ENCODE measurements at places on chromosomes 7 and 10.

DNA sequence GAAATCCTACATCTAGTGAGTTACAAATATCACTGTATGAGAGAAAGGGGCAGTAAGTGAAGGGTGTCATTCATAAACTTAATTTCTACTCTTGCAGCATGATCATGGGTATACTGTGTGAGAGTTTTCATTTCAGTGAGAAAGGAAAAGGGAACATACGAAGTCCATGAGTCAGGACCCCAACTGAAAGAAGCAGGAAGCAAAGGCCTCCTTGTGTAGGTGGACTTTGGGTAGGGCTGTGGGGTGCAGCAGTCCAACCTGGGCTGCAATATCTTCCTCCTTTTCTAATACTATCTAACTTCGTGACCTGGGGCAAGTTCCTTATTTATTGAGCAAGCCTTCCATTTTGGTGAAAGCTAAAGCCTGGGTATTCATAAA lies 248.2 kb upstream of the TCF7L2 start:
- DNase-seq = no peak

- no peak for DNase-seq
Observed at GRCh38 chr10:76244061-76244686, 812.8 kb downstream of the LRMDA start.

- no peak for DNase-seq
Observed at GRCh38 chr7:42489299-42489698, 252.3 kb upstream of the GLI3 start.

DNA sequence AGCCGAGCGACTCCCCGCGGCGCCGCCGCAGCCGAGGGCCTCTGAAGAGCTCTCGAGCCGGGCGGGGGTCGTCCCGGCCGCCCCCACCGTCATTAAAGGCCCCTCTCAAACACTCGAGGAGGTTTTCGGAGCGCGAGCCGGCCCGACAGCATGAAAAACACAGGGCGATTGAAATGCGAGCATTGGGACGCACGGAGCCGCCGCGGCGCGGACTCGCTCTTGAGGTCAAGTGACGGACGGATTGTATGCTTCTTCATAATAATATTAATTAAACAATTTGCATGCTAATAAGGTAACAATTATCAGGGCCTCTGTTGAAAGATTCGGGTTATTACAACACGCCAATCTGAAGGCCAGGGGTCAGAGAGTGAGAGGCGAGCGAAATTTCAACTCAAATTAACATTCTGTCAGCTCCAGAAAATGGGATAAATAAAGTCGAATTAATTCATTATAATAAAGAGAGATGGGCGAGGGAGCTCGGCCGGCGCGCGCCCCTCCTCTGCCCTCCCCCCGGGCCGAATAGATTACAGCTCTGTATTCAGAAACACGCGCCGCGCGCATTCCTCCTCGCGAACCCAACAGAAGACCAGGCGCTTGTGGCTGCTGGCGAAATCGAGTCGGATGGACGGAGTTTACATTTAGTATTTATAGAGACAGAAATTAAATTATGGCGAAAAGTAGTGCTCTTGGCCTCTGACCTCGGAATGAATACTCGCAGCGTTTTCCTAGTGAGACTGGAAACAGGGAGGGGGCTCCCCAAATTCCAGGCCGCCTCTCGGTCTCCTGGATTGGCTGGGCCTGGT lies 2.1 kb upstream of the UNCX start:
- no peak for DNase-seq

GRCh38 chr7:81790686-81791085 lies 20.8 kb upstream of the HGF start:
- DNase-seq = no peak

GRCh38 chr10:106111246-106111645 lies 1053.3 kb downstream of the SORCS1 start:
- no peak for DNase-seq

- DNase-seq = no peak
Observed at GRCh38 chr10:58267713-58268453, at the start of gene IPMK. TSS of gene IPMK (minus strand) at chr10:58267894. CDS start at chr10:58267611, 283 bp downstream.

All from AG04450 (cell line).